Ovary (tissue), 10 donors: ENCODE measurements at places on chromosomes 3 and 15. TPM values are rescaled to one million over a fixed set of nuclear protein-coding genes. Genes with fewer than 3 reads are reported as not detected.

DNA sequence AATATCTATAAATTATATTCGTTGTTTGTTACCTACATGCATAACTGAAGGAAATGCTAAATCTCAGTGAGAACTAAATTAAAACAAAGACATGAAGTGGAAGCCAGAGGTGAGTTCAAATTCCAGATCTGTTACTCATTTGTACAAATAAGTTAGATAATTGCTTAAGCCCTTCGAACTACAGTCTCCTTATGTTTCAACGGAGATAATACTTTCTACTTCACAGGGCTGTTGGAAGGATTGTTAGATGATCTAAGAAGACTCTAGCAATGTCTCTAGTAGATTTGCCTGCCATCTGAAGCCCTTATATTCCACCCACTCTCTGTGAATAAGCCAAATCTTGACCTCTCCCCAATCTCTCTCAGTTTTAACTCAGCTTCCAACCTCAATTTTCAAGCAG is 125.8 kb downstream of the P2RY1 start:
- no peak for DNase-seq
- no peak overlapping the region for H3K27ac ChIP-seq
- no peaks in the 10 kb centered on the region for H3K4me1 ChIP-seq
- H3K4me3 ChIP-seq = no peak overlapping the region

DNA sequence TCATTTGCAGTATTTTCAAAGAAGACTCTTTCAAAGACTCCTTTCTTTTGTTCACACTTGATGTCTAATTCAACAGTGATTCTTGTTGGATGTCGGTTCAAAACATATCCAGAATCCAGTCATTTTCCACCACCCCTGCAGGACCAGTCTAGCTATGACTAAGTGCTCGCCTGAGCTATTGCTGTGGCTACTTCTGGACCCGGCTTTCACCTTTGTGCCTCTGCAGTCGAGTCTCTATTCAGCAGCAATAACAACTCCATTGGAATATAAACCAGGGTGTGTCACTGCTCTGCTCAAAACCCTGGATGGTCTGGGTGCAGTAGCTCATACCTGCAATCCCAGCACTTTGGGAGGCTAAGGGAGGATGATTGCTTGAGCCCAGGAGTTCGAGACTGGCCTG is 55.0 kb downstream of the PRICKLE2 start:
- H3K4me3 ChIP-seq = no peak overlapping the region
- H3K27ac ChIP-seq = no peak overlapping the region
- DNase-seq = no peak
- no peaks in the 10 kb centered on the region for H3K27me3 ChIP-seq

GRCh38 chr3:134231131-134231530 is 19.5 kb downstream of the RYK start:
- H3K36me3 ChIP-seq = no peaks in the 10 kb centered on the region
- H3K27me3 ChIP-seq = no peaks in the 10 kb centered on the region
- DNase-seq = no peak
- H3K4me1 ChIP-seq = peaks cover 22% of the 10 kb centered on the region
- H3K4me3 ChIP-seq = no peak overlapping the region

Gene CYP8B1
- not detected for polyA plus RNA-seq

Gene CLDN18
- 0.08 TPM for polyA plus RNA-seq

GRCh38 chr3:31300456-31301443 is 232.0 kb upstream of the STT3B start:
- H3K27ac ChIP-seq = no peak overlapping the region
- no peaks in the 10 kb centered on the region for H3K36me3 ChIP-seq
- H3K4me1 ChIP-seq = peaks cover 6% of the 10 kb centered on the region
- DNase-seq = no peak

GRCh38 chr15:45980366-45980765 is 345.5 kb downstream of the SQOR start:
- H3K4me1 ChIP-seq = no peaks in the 10 kb centered on the region
- H3K27ac ChIP-seq = no peak overlapping the region
- no peaks in the 10 kb centered on the region for H3K27me3 ChIP-seq
- no peaks in the 10 kb centered on the region for H3K36me3 ChIP-seq
- no peak for DNase-seq

GRCh38 chr15:31803388-31803884 is 226.9 kb upstream of the CHRNA7 start:
- H3K27me3 ChIP-seq = no peaks in the 10 kb centered on the region
- H3K27ac ChIP-seq = no peak overlapping the region
- no peak for DNase-seq
- H3K4me1 ChIP-seq = no peaks in the 10 kb centered on the region
- H3K36me3 ChIP-seq = no peaks in the 10 kb centered on the region

- no peak for DNase-seq
- H3K27ac ChIP-seq = no peak overlapping the region
- no peaks in the 10 kb centered on the region for H3K36me3 ChIP-seq
- H3K4me1 ChIP-seq = no peaks in the 10 kb centered on the region
Measured at GRCh38 chr3:64176461-64176996, 48.7 kb downstream of the PRICKLE2 start.

Gene MFAP1
- polyA plus RNA-seq = 18.6 TPM

Gene FMN1
- polyA plus RNA-seq = 0.13 TPM

GRCh38 chr3:191005790-191006189 is 143.3 kb upstream of the GMNC start:
- H3K4me1 ChIP-seq = no peaks in the 10 kb centered on the region
- H3K4me3 ChIP-seq = no peak overlapping the region
- H3K36me3 ChIP-seq = no peaks in the 10 kb centered on the region
- H3K27ac ChIP-seq = no peak overlapping the region

GRCh38 chr15:89395996-89396395 is 61.4 kb upstream of the POLG start:
- DNase-seq = no peak
- no peak overlapping the region for H3K4me3 ChIP-seq
- H3K4me1 ChIP-seq = no peaks in the 10 kb centered on the region
- no peak overlapping the region for H3K27ac ChIP-seq

Gene HIGD2B
- not detected for polyA plus RNA-seq

- H3K4me3 ChIP-seq = no peak overlapping the region
- no peak for DNase-seq
- H3K27me3 ChIP-seq = no peaks in the 10 kb centered on the region
- no peak overlapping the region for H3K27ac ChIP-seq
- H3K36me3 ChIP-seq = no peaks in the 10 kb centered on the region
- no peaks in the 10 kb centered on the region for H3K4me1 ChIP-seq
Measured at GRCh38 chr3:190456770-190457169, 7.1 kb upstream of the TMEM207 start.
